ENCODE measurements at places on chromosomes 11 and 22. TPM values are rescaled to one million over a fixed set of nuclear protein-coding genes. Genes with fewer than 3 reads are reported as not detected.

Gene OR52A1
- total RNA-seq, result not detected

DNA sequence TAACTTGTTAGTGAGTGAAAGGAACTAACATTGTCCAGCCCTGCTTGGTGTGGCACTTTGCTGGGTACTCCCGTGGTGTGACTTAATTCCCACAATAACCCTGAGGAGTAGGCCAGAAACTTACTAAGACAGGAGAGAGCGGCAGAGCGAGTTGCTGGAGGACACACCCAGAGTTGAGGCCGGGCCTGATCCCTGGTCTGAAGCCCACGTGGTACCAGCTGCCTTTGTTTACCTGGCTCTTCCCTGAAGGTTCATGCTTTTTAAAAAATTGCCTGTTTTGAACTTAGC lies 594 bp downstream of the MPST start:
- DNase-seq, result peak; percentile 62

GRCh38 chr11:41578421-41579051 lies 119.1 kb upstream of the LRRC4C start:
- DNase-seq, result no peak

GRCh38 chr11:109077291-109077920 lies 344.6 kb upstream of the C11orf87 start:
- DNase-seq, result peak; percentile 59

Gene C11orf86
- not detected for total RNA-seq

Gene TOM1
- total RNA-seq, result 25.6 TPM

Gene TMEM191B
- total RNA-seq, result 0.13 TPM

Gene PITPNM1
- 4.9 TPM for total RNA-seq

- DNase-seq, result no peak
Observed at GRCh38 chr22:50091092-50091768, 1.4 kb downstream of the MOV10L1 start.

DNA sequence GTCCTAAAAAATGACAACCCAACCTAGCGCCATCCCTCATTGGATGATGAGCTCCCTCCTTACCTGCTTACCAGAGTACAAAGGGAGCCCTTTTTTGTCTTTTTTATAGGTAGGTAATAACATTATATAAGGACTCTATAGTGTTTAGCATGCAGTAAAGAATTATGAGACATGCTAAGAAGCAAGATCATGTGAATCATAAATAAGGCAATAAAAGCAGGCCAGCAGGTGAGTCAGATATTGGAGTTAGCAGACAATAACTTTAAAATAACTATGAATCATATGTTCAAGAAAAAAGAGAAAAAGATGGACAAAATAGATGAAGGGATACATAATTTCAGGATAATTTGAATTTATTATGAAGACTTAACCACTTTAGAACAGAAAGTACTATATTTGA lies 81.5 kb downstream of the GRK3 start:
- DNase-seq, result no peak

DNA sequence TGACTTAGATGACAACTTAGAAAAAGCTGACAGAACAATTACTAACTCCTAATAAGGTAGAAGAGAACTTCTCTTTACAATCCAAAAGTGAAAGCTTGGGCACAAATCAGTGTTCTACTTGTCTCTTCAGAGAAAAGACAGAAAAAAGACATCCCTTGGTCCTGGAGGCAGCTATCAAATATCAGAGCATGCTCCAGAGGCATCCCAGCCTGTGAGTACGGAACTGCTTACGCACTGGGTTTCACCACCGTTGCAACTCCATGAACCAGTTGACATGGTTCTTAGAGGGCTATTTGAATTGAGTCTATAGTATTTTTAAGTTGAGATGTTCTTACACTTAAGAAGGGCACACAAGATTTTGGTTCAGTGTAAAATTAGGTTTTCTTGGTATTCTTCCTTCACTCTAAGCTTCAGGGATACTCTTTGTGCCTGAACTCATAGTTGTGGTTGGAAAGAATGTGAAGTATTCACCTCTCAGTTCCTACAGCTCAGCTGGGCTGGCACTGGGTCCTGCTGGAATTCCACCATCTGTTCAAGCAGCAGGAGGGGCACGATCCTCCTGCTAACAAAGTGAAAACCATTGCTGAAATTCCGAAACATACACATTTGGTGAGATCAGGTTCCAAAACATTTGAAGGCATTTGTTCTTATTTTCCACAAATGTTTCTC lies 6.3 kb downstream of the AKIP1 start:
- DNase-seq, result peak; percentile 90

- no peak for DNase-seq
Observed at GRCh38 chr11:75472081-75472732, 39.2 kb upstream of the KLHL35 start.

Gene TSPAN4
- 60.3 TPM for total RNA-seq

Gene ST14
- total RNA-seq, result 0.35 TPM

DNA sequence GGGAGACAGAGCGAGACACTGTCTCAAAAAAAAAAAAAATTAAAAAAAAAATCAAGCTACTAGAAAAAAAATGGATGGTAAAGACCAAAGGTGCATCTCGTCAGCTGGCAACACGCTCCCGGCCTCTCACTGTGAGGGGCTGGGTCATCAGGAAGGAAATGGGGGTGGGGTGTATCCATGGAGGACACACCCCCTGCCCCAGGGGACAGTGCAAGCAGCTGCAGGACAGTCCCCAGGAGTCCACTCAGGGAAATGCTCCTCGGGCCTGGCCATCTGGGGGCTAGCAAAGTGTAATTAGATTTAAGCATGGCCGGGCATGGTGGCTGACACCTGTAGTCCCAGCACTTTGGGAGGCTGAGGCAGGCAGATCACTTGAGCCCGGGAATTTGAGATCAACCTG lies 23.1 kb downstream of the TTLL1 start:
- DNase-seq, result no peak

- no peak for DNase-seq
Observed at GRCh38 chr11:390175-390574, 3.8 kb upstream of the PKP3 start.

DNA sequence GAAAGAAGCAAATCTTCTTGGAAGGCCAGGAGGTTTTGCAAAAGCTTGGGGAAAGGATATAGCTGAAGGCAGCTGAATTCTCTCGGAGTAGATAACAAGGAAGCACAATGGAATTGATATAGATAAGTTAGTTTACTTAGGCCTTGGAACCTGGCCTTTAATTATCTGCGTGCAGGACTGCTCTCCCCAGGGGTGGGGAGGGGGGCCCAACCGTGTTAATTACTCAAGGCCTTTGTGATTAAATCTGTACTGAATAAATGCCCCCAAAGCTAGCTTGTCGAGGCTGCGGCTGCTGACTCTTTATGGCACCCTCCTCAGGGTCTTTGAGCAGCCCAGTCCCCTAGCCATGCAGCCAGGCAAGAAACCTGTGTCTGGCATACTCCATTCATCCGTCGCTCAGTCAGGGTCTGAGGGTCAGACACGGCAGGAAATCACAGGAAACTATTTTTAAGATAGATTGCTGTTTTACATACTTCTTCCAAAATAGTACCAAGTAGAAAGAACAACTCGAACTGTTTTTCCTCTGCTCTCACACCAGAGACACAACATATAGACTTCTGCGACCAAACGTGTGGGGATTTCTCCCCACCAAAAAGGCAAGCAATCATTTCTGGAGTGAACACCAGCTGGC lies 36.5 kb downstream of the MS4A2 start:
- DNase-seq, result no peak

DNA sequence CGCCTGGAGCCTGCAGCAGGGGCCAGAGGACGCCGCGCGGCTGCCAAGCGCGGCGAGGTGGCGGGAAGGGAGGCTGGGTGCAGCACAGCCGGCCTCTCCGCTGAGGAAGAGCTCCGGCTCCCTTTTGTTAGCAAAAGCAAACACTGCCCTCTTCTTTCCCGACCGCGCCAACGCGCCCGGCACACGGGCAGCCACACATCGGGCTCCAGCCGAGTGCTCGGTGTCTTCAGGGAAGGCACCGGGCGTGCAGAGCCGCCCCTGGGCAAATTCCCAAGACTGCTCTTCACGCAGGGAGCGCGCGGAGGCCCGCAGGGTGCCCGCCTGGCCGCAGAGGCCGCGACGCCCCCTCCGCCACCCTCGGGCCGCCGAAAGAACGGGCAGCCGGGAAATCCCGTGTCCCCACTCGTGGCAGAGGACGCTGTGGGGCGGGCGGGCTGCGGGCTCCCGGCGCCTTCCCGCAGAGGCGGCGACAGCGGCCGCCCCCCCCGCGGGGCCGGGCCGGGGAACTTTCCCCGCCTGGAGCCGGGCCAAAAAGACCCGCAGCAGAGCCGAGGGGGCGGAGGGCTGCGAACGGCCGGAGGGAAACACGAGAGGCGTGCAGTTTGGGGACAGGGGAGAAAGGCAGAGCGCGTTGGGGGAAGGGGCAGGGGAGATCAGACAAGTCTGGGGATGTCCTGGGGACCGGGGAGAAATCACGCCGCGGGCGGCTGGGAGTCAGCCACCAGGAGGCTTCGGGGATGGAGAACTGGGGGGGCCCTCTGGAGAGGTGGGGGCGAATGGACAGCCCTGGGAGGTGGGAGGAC lies 931 bp downstream of the CADM1 start:
- DNase-seq, result peak; percentile 82

DNA sequence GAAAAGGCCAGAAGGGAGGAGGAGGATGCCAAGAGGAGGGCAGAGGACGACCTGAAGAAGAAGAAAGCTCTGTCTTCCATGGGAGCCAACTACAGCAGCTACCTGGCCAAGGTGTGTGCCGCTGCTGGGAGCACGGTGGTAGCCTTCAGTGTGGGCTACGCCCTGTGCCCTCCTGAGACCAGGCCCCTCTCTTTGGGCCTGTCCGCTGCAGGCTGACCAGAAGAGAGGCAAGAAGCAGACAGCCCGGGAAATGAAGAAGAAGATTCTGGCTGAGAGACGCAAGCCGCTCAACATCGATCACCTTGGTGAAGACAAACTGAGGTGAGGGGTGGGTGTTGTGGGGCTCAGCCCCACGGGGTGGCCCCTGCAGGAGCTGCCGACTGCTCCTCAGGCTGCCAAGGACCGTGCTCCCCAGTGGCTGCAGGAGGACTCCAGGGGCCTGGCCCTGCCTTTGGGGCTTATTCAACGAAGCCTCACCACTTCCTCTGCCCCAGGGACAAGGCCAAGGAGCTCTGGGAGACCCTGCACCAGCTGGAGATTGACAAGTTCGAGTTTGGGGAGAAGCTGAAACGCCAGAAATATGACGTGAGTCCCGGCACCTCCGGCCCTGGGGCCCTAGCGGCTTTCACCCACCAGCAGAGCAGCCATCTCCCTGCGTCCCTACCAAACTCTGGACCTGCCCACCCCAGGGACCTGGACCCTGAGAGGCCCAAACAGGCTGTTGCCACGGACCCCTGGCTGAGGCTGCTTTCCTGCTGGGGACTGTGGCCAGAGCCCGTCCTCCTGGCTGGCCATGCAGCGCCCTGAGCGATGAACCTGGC lies 12.6 kb upstream of the MRPL23 start:
- DNase-seq, result no peak

- DNase-seq, result no peak
Observed at GRCh38 chr11:37306563-37306962, 708.5 kb upstream of the RAG2 start.

GRCh38 chr22:27474711-27475547 lies 326.6 kb downstream of the MN1 start:
- DNase-seq, result peak; percentile 90

DNA sequence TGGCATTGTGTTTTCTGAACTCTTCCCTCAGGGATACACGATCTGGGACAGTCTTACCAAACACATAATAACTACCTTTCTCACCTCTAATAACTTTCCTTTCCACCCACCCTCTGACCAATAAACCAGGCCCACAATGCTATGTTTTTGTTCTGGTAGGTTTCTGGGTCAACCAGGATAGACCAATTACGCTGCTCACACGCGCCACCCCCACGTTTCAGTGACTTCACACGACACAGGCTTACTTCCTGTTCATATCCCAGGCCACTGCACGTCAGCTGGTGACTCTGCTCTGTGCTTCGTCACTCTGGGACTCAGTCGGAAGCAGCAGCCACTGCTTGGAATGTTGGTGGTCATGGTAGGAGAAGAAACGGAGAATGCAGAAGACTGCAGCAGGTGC lies 2.5 kb downstream of the KRTAP5-4 start:
- DNase-seq, result no peak

DNA sequence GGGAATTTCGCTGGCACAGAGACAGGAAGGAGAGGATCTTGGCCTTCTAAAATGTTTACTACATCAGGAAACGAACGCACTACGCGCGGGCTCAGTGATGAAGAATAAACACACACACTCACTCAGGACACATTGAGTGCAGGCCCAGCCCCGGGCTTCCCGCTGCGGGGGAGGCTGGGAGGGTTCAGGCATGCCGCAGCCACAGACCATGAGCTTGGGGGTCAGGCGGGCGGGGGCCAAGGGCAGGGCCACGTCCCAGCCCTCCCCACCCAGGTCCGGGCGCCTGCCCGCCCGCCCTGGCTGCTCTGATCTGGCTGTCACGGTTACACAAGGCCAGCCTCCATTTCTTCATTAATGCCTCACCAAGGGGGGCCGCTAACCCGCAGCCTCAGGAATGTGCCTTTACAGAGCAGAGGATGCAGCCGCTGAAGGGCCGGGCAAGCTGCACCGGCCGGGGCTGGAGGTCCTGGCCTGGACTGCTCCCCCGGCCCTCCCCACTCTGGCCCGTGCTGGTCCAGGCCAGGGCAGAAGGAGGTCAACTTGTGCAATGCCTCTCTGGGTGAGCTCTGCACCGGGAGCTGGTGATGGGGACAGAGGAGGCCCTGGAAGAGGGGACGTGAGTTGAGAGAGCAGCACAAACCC lies 41.7 kb downstream of the IGF2 start:
- DNase-seq, result peak; percentile 74

GRCh38 chr22:20573176-20573832 lies 65.9 kb downstream of the MED15 start:
- DNase-seq, result no peak

Gene VSIG10L2
- 0.27 TPM for total RNA-seq

DNA sequence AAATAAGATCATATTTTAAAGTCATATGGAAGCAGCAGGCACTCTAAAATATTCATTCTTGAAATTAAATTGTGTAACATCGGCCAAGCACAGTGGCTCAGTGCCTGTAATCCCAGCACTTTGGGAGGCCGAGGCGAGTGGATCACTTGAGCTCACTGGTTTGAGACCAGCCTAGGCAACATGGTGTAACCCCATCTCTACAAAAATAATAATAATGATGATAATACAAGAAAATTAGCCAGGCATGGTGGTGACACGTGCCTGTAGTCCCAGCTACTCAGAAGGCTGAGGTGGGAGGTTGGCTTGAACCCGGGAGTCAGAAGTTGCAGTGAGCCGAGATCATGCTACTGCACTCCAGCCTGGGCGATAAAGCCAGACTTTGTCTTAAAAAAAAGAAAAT lies 77.4 kb downstream of the TRIM29 start:
- no peak for DNase-seq

- DNase-seq, result no peak
Observed at GRCh38 chr22:23227380-23227779, 47.1 kb downstream of the BCR start.

Gene GAB4
- total RNA-seq, result not detected

- peak; percentile 52 for DNase-seq
Observed at GRCh38 chr11:61153593-61154095, 7.6 kb downstream of the VPS37C start.

- no peak for DNase-seq
Observed at GRCh38 chr22:28986366-28986765, 75.3 kb downstream of the C22orf31 start.

DNA sequence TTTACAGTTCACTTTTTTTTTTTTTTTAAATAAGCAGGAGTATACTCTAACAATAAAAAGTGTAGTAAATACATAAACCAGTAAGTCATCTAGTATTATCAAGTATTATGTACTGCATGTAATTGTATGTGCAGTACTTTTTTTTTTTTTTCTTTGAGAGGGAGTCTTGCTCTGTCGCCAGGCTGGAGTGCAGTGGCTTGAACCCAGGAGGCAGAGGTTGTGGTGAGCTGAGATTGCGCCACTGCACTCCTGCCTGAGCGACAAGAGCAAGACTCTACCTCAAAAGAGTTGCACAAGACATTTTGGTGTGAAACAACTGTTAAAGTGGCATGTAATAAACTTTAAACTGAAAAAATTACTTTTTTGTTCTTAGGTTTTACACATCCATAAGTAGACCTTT lies 16.7 kb downstream of the BCL2L13 start:
- DNase-seq, result no peak

Gene IFITM1
- 24.6 TPM for total RNA-seq

Measured in muscle of leg (tissue), 16 donors.